ENCODE measurements at places on chromosomes 4 and X.

DNA sequence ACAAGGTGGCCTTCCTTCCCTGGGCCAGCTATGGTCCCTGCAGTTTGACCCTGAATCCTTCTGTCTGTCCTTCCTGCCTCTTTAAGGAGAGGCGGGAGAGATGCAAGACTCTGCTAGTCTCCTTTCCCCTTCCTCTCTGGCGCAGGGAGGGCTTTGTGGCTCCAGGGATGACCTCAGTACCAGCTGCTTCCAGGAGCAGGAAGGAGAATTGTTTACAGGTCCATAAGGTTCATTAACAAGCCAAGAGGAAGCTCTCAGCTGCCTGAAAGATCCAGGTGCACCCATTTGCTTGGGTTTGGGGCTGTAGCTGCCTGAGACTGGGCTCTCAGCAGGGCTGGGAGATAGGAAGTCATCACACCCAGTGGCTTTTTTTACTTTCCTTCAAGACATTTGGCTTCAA lies 4.0 kb upstream of the FATE1 start:
- DNase-seq = peak; percentile 62

DNA sequence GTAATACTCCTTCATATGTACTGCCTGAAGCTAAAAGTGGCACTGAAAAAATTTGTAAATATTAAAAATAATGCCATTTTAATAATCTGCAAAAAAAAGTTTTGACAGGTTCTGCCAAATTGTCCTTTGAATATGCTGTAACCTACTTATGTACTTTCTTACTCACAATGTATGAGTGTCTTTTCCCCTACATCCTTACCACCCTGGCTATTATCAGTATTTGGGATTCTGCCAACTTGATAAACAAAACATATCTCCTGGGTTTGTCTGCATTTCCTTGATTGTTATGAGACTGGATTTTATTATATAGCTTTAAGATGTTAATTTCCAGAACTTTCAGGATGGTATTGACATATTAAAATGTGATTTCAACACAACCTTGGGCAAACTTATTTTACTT lies 187.9 kb downstream of the CHM start:
- no peak for DNase-seq

DNA sequence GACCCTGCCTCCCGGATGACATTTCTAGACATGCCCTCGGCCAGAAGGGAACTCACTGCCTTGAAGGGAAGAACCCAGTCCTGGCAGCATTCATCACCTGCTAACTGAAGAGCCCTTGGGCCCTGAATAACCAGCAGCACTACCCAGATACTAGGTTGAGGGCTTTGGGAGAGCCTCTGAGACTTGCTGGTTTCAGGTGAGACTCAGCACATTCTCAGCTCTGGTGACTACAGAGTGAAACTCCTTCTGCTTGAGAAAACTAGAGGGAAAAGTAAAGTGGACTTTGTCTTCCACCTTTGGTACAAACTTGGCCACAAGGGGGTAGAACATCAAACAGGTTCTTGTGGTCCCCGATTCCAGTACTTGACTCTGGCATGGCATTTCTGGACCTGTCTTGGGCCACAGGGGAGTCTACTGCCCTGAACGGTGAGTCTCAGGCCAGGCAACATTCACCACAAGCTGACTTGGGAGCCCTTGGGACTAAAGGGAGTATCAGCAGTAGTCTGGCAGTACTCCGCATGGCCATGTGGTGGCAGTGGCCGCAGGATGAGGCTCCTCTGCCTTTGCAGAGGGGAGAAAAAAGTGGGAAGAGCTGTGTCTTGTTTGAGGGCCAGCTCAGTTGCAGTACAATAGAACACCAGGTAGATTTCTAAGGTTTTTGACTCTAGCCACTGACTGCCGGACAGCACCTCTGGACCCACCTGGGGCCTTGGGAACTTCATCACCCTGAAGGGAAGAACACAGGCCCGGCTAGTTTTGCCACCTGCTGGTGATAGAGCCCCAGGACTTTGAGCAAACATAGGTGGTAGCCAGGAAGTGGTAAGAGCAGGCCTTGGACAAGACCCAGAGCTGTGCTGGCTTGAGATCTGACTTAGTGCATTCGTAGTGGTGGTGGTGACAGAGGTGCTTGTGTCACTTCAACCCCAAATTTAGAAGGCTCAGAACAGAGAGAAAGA lies 414.8 kb downstream of the OPHN1 start:
- DNase-seq = no peak

- DNase-seq = no peak
Observed at GRCh38 chr4:113049421-113050370, at the start of gene ANK2. Gene ANK2 (plus strand): TSS chr4:113049653. CDS start chr4:113049729, 76 bp downstream.

- no peak for DNase-seq
Observed at GRCh38 chrX:12975991-12976558, 1.2 kb downstream of the TMSB4X start.

- no peak for DNase-seq
Observed at GRCh38 chr4:86919561-86920223, 15.1 kb upstream of the AFF1 start.

DNA sequence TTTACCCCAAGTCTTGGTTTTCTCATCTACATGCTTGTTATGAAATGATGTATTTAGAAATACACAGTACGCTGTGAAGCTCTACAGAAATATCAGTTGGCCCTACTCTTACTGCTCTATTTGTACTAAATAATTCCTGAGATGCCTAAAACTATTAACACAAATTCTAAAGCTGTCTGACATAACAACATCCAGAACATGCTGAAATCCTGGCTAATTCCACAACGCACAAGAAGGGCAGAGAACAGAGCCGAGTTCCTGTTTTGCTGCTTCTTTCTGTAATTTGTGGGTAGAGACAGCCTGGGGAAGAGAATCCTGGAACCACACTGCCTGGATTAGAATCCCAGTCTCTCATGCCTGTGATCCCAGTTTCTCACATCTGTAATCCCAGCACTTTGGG lies 59.0 kb downstream of the ZNF827 start:
- no peak for DNase-seq

GRCh38 chrX:12936947-12937346 lies 30.5 kb downstream of the TLR8 start:
- DNase-seq = no peak

GRCh38 chrX:85303544-85303943 lies 59.8 kb downstream of the ZNF711 start:
- no peak for DNase-seq

DNA sequence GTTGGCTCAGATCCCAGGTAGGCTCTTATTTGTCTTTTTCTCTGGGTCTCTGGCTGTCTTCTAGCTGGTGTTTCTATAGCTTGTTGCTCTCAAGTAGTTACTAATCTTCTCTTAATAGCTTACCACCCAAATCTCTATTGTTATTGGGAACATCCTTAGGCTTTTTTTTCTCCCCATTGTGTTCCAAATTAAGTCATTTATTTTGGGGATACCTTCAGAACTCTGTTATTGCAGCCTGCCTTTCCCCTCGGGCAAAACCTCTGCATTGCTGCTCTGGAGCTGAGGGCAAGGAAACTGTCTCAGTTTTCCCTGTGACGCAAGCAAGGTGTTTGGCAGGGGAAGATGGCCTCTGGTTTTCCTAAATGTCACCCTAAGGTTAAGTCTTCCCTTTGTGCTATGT lies 338.1 kb upstream of the ZCCHC13 start:
- DNase-seq = no peak

DNA sequence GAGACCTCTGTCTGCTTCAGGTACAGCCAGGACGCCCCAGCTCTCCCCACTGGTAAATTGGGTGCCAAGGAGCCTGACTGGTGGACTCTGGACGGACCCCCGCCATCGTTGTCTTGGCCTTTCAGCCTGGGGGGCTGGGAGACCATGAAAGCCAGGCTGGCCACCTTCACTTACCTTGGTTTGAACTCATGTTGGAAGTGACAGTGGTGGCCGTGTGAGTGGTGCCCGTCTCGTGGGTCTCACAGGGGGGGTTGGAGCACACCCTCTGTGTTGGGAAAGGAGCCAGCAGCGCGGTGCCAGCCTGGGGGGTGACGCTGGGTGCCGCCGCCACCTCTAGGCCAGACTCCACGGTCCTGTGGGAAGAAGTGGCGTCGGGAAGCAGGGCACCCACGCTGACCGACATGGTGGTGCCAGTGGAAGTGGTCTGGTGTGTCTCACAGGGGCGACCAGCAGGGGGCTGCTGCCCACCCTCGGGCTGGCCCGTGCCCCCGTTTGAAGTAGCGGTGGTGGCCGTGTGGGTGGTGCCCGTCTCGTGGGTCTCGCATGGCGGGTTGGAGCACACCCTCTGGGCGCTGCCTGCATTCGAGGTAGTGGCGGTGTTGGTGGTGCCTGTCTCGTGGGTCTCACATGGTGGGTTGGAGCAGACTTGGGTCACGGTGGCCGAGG lies 9.6 kb upstream of the RENBP start:
- no peak for DNase-seq

GRCh38 chrX:153953342-153953830 lies 8.9 kb upstream of the RENBP start:
- peak; percentile 78 for DNase-seq

DNA sequence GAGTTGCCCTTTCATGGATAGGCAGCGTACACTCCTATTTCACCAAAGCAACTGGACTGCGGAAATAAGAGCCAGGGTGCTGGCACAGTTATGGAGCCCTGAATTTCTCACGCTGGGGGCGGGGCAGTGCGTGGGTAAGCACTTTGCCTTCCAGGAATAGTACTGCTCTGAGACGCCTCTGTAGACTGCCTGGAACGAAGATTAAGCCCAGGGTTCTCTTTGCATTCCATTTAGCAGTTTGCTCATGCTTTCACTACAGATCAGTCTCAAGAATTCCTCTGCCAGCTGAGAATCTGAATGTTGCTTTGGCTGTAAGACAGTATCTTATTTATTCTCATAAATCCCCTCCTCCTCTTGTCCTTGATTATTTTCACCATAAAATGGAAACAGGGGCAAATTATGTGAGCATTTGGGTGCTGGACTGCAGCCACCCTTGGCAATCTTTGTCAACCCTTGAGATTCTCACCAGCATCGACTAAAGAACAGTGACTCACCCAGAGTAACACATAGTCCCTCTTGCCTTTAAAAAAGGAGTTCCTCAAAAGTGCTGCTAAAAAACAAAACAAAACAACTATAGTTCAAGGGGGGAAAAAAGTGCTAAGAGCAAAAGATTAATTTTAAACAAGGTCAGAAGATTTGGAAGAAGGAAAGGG lies 88.9 kb upstream of the CITED1 start:
- peak; percentile 70 for DNase-seq

- no peak for DNase-seq
Observed at GRCh38 chr4:57127361-57127760, 17.2 kb upstream of the IGFBP7 start.

DNA sequence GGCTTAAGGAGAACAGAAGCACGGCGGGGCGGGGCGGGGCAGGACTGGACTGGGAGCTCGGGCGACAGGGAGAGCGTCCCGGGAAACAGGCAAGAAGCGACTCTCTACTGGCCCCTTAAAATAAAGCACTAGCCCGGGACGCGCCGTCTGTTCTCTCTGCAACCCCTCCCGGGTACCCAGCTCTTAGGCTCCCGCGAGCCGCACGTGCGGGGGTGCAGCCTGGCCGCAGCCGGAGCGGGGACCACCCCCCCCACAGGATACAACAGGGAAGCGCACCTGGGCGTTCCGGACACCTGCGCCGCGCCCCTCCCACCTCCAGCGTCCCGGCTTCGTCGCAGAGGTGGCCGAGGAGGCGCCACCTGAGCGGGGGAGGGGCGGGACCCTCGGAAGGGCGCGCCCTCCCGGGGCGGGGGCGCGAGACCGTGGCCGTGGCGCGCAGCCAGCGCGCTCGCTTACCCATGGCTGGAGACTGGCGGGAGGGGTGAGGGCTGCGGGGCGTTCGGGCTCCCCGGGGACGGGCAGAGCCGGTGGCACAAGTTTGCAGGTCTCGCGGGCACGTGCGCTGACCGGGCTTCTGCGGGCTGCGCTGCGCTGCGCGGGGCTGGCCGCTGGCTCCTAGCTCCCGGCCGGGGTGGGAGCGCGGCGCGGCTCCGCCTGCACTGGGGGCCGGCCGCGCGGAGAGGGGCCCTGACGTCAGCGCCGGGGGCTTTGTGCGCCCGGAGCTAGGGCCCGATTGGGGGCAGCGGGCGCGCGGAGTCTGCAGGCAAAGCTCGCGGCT lies 91.5 kb downstream of the GEMIN8 start:
- peak; percentile 74 for DNase-seq

GRCh38 chr4:80619070-80619674 lies 283.6 kb downstream of the CFAP299 start:
- no peak for DNase-seq

GRCh38 chr4:185830263-185830994 lies 18.4 kb upstream of the SORBS2 start:
- DNase-seq = no peak

DNA sequence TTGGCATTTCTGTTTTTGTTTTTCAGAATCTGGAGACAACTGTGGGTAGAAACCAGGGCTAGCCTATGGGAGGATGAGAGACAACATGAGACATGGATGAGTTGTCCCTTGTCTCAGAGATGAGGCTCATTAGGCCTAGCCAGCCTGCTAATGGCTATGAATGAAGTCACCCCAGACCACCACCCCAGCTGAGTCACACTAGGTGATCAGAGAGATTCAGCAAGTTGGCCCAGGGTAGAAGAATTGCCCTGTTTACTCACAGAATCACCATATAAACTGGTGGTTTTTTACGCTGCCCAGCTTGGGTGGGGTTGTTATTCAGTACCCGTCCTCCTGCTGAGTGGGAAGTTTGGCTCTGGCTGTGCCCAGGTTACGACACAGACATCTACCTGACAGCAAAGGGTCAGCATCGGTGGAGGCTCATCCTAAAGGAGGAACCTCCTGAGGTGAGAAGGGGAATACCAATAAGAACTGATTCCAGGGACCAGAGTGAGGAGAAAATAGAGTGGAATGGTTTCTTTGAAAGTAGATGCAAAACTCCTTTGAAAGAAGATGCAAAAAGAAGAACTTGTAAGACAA lies 17.2 kb upstream of the ARSJ start:
- DNase-seq = no peak

All from left forelimb (tissue), 1 donor.